ENCODE measurements at places on chromosomes 7 and 10.

- no peak for DNase-seq
These were observed 14.1 kb downstream of the NPFFR1 start for GRCh38 chr10:70269741-70270140.

GRCh38 chr7:43834463-43835251 lies 34.7 kb downstream of the MRPS24 start:
- DNase-seq: peak; percentile 30

GRCh38 chr7:25313526-25313925 lies 85.2 kb upstream of the NPVF start:
- DNase-seq: no peak

DNA sequence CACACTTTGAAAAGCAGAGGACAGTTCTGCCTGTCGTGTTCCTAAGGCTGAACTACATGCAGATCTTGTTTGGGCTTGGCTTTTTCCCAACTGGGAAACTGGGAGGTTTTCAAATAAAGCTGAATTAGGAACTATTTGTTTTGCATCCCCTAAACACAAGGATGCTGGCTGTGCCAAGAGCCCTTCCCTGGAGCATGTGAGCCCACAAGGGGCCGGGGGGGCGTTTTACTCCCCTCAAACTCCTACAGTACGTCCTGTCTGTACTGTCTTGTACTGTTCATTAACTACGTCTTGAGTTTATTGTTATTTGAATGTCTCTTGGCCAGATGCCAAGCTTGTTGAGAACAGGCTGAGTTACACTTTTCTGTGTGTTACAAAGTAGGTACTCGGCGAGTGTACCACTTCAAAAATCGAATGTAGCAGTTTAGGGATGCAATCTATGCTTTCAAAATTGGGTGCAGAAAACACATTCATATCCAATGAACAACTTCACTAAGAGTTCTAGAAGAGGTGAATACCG lies 94.9 kb downstream of the GFRA1 start:
- DNase-seq: no peak

- DNase-seq: no peak
These were observed 17.3 kb upstream of the SAMD9L start for GRCh38 chr7:93165447-93165846.

DNA sequence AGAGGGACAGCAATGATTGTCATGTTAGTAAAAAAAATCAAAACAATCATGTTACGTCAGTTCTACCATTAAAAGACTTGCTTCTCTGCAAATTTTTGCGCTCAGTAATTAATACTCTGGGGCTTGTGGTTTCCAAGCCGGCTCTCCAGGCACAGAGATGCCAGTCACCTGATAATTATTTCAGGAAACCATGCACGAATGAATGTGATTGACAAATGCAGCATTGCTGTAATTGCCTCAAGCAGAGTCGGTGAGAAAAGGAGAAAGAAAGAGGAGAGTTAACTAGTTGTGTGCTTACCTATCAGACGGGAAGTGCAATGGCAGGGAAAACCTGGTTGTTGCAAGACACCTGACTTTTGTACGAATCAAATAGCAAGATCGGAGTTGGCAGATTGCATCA lies 609.8 kb upstream of the MKI67 start:
- DNase-seq: no peak

- peak; percentile 42 for DNase-seq
These were observed 298.7 kb upstream of the LRRTM3 start for GRCh38 chr10:66627156-66627555.

GRCh38 chr7:45187089-45187945 lies 29.7 kb downstream of the RAMP3 start:
- DNase-seq: no peak
